ENCODE measurements at places on chromosomes 7 and 10.

- no peak for DNase-seq
Observed at GRCh38 chr10:101375076-101375475, 21.1 kb downstream of the BTRC start.

DNA sequence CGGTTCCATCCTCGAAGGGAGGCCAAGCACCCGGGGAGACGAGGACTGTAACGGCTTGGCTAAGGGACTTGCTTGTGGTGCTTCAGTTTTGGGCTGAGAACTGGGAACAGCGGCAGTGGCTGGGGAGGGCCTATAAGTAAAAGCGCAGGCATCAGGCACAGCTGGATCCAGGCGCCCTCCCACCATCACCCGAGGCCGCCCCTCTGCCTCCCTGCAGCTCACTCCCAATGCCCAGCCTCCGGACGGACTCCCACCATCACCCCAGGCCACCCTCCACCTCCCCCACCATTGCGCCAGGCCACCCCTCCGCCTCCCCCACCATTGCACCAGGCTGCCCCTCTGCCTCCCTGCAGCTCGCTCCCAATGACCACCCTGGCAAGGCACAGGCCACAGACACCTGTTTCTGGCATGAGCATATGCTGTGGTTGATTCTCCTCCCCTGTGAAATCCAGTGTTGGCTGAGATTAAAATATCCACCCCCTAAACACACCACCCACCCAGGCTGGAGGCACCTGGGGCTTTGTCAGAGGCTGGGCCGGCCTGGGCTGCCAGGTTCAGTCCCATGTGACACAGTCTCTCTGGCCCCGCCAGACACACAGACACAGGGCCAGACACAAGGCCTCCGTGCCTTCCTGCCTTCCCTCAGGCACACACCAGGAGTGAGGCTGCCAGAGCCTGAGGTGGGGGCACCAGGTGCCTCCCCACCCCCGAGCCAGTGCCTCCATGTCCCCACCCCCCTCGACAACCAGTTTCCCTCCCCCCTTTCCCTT is 16.7 kb downstream of the MICALL2 start:
- no peak for DNase-seq

DNA sequence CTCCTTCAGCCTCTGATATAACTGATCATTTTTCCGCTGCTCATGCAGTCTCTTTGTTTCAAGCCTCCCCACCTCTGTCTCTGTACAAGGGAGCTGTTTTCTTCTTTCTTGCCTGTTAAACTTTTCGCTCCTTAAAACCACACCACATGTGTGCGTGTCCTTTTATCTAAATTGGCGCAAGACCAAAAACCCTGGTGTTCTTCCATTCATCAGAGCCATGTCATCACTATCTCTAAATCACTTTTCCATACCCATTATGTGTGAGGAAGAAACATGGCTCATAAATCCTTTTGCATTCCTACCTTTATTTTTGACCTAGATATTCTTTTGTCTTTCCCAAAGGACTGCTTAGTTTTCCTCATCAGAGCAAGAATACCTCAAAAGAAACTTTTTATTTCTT is 239.0 kb upstream of the IMMP2L start:
- DNase-seq, result no peak

DNA sequence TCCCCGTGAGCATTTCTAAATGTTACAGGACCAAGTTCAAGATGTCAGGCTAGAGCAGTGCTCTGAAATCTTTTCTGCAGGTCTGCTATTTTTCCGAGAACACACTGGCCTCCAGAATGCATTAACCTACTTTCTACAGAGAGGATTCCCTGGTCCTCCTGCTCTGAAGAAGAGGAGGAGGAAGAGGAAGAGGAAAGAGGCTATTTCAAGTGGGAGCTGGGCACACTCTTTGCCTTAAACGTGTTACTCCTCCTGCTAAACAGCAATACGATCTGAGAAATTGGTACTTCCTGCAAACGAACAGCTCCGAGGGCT is 157.4 kb downstream of the FRMD4A start:
- DNase-seq, result no peak

GRCh38 chr7:134690614-134691504 is 44.2 kb downstream of the BPGM start:
- DNase-seq, result no peak

DNA sequence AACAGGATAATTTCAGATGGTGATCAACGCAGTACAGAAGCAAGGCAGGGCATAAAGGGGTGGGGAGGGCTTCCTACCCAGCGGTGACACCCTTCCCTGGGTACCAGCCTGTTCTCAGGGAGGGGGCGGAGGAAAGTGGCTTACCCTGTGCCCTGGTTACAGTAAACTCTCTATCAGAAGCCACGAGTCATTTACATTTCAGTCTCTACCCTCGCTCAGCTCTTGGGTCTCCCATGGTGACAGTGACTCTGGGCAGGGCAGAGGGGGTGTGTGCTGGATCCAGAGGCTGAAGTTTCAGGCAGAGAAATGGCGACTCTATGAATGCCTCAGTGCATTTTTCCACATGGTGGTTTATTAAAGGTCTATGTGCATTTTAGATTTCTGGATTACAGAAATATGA is 107.0 kb downstream of the ADARB2 start:
- DNase-seq, result no peak

DNA sequence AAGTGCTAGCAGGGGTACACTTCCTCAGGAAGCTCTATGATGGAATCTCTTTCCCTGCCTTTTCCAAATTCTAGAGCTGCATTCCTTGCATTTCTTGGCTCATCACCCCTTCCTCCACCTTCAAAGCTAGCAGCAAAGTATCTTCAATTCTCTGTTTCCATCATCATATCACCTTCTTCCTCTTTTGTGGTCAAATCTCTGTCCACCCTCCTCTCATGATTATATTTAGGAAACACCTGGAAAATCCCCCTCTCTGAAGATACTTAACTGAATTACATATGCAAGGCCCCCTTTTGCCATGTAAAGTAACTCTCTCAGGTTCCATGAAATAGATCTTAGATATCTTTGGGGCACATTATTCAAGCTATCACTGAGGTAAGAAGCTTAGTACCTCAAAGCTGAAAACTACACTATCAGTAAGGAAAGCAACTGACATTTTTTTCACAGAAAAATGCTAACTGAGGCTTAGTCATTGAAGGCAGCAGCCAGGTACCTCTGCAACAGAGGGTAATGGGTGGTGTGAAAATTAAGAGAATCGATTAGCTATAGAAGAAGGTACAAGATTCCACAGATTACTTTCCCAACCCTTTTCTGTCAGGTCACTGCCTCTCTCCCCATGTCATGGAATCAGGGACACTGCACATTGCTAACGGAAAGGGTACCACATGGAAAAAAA is 197.3 kb downstream of the MACC1 start:
- peak; percentile 26 for DNase-seq

- DNase-seq, result no peak
Observed at GRCh38 chr7:113373863-113374262, 255.5 kb upstream of the SMIM30 start.

Data from GM12864 (cell line).